ENCODE measurements at places on chromosomes 13 and 19.
A peak's percentile ranks its signal among the peaks of the same experiment; 100 is the strongest.

GRCh38 chr19:38004186-38004520, 97.1 kb downstream of the SIPA1L3 start:
- DNase-seq = no peak

- DNase-seq = no peak
Observed at GRCh38 chr13:39321574-39321973, 281.4 kb downstream of the LHFPL6 start.

- no peak for DNase-seq
Observed at GRCh38 chr13:57878291-57878690, 246.7 kb downstream of the PCDH17 start.

DNA sequence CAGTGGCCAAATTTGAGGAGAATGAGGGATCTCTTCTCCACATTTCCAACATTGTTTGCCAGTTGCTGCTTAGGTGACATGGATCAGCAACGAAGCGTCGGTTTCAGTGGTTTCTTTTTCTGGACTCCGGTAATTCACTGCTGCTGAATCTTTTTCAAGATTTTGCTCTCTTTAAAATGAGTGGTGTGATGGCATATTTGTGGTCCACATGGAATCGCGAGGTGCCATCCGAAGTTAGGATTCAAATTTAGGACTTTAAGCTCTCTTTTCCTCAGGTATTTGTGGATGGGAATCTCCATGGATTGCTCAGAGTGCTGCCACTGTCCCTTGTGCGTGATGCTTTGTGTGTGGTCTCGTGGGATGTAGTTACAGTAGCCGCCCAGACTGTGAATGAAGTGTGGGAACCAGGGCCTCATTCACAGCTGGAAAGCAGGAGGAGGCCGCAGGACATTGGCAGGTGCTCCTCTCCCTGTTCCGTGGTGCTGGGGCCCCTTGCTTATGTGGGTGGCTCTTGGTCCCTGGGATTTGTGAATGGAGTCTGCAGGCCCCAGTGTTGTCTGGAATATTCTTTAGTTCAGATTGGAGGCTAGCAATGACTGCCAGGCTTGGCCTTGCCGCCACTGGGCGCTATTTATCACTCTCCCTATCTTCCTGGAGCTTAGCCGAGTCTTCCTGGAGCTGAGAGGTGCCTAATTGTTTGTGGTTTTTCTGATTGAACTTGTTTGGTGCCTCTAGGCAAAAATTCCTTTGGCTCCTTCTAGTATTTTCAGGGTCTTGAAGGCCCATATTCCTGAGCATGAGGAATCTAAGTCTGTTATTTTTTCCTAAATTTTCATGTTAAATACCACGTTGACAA, 1.5 kb downstream of the ILF3 start:
- DNase-seq = no peak

- DNase-seq = no peak
Observed at GRCh38 chr19:55536951-55537740, at the start of gene SBK2. Gene SBK2 (minus strand): TSS chr19:55537133. CDS start chr19:55536294, 839 bp downstream.

DNA sequence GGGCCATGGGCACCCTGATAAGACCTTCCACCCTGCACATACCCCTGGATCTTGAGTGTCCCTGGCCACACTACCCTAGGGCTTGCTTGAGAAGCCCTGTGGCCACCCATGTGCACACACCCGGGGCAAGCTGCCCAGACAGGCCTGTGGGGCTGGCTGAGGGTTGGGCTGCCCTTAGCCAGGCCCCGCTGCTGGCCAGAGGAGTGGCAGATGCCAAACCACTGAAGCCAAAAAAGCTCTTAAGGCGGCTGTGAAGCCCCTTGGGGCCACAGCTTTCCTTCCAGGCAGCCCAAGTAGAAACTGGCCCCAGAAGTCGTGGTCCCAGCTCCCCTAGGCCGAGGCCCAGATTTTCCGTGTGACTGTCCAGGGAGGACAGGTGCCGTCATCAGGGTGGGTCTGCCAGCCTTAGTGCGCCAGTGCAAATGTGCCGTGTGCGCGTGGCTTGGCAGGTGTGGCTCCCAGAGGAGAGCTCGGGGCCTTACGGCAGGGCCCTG, 14.8 kb downstream of the CEBPG start:
- no peak for DNase-seq

DNA sequence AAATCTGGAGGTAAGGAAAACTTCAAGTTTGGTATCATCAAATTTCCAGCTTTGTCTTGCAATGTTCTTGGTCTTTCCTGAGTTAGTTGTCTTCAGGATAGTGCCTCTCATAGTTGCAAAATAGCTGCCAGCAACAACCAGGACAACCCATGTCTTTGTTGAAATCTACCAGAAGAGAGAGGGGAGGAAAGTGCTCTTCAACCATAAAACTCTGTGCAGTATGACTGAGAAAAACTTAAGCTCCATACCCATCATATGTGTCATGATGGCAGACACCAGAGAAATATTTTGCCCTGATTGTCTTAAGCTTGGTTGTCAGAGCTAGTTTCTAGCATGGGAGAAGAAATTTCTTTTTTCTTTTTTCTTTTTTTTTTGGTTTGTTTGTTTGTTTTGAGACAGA, 103.3 kb downstream of the SPRY2 start:
- DNase-seq = no peak

- DNase-seq = no peak
Observed at GRCh38 chr13:20696073-20696472, 7.4 kb upstream of the IL17D start.

DNA sequence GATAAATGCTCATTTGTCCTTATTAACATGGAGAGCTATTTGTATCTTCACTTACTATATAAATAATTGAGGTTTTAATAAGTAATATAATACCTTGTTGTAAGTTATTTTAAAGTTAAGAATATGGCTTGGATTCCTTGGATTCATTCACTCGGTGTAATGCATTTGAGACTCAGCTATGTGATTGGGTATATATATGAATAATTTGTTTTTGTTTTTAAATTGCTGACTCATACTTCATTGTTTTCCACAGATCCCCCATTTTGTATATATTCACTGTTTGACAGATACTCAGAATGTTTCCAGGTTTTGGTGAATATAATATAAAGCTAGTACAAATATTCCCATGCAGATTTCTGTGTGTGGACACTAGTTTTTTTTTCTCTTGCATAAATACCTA, 6.8 kb upstream of the CEACAM18 start:
- DNase-seq = no peak

- DNase-seq = no peak
Observed at GRCh38 chr19:36101550-36102327, 9.2 kb upstream of the OVOL3 start.

- DNase-seq = peak; percentile 51
Observed at GRCh38 chr13:98022210-98022609, 68.7 kb downstream of the IPO5 start.

GRCh38 chr13:74158028-74158427, 23.8 kb upstream of the KLF12 start:
- no peak for DNase-seq

GRCh38 chr19:46863818-46864629, 3.2 kb downstream of the ARHGAP35 start:
- no peak for DNase-seq

All from AG09309 (cell line).